Esophagus squamous epithelium (tissue), 5 donors: ENCODE measurements at places on chromosomes 13 and 19. TPM values are rescaled to one million over a fixed set of nuclear protein-coding genes. Genes with fewer than 3 reads are reported as not detected.
A peak's percentile ranks its signal among the peaks of the same experiment; 100 is the strongest.

GRCh38 chr13:44266772-44267171 is 106.9 kb upstream of the SERP2 start:
- peaks cover 9% of the 10 kb centered on the region for H3K4me1 ChIP-seq
- no peak for DNase-seq
- H3K4me3 ChIP-seq = no peak overlapping the region
- no peak overlapping the region for H3K27ac ChIP-seq

DNA sequence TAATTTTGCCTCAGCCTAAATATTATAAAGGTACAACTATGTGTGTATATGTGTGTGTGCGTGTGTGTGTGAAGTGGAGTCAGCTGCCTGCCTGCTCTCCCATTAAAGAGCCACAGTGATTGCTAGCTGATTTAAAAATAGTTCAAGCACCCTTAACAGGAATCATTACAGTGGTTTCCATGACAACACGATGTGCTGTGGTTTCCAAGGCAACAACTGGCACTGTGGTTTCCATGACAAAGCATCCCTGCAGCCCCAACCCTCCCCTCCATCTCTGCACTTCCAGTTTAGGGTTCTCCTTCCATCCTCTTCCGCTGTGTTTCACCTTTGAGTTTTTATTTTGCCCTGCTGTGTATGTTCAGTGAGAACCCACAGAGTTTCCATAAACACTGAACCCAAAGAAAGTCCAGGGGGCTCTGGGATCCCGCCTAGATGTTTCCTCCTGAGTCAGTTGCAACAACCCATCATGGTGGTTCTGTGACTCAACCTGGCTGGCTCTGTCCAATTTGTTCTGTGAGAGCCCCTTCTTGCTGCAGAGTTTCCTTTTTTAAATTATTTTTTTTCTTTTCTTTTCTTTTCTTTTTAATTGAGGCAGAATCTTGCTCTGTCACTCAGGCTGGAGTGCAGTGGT is 7.1 kb upstream of the PNMA8A start:
- H3K36me3 ChIP-seq = no peaks in the 10 kb centered on the region
- H3K27me3 ChIP-seq = no peaks in the 10 kb centered on the region
- no peak overlapping the region for H3K27ac ChIP-seq
- H3K4me3 ChIP-seq = no peak overlapping the region
- no peaks in the 10 kb centered on the region for H3K4me1 ChIP-seq
- no peak for DNase-seq

DNA sequence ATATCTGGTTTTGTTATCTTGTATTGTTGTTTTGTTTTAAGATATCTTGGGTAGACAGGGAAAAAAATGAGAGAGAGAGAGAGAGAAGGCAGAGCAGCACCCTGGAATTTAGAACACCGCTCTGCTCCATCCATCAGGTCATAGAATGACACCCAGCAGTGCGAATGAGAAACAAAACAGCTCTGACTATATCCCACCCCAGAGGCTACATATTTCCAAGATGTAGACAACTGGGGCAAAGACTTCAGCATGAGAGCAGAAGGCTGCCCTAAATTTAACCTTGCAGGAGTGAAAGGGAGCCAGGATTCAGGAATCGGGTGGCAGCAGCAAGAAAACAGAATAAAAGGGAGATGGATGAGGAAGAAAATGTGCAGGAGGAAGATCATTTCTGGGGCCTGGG is 46.5 kb downstream of the TNFSF13B start:
- H3K27ac ChIP-seq = no peak overlapping the region
- H3K4me1 ChIP-seq = no peaks in the 10 kb centered on the region
- H3K36me3 ChIP-seq = no peaks in the 10 kb centered on the region

- no peaks in the 10 kb centered on the region for H3K27me3 ChIP-seq
- no peak overlapping the region for H3K27ac ChIP-seq
- peaks cover 6% of the 10 kb centered on the region for H3K36me3 ChIP-seq
- DNase-seq = no peak
- H3K4me1 ChIP-seq = peaks cover 12% of the 10 kb centered on the region
- no peak overlapping the region for H3K4me3 ChIP-seq
Measured at GRCh38 chr19:57587529-57587928, 3.6 kb downstream of the ZIK1 start.

DNA sequence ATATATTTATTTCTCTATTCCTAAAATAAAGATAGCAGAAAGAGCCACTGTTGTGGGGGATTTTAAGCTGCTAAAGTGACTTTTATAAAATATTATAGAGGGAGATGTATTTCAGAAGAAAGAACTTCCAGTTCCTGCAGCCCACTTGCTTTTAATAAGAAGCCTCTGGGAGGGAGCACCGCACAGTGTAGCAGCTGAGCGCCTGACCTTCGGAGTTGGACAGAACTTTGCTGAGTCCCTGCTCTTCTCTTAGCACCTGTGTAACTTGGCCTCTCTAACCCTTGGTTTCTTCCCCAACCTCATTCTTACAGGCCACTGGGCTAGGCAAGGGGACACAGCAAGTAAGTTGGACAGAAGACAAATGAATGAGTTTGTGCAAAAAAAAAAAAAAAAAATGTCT is 34.8 kb upstream of the TPTE2 start:
- no peak for DNase-seq
- no peak overlapping the region for H3K4me3 ChIP-seq
- H3K36me3 ChIP-seq = no peaks in the 10 kb centered on the region

- H3K36me3 ChIP-seq = peaks cover 6% of the 10 kb centered on the region
- peak overlapping the region; percentile 98 for H3K4me3 ChIP-seq
- no peak for DNase-seq
- H3K27ac ChIP-seq = peak overlapping the region; percentile 96
- no peaks in the 10 kb centered on the region for H3K27me3 ChIP-seq
- H3K4me1 ChIP-seq = peaks cover 55% of the 10 kb centered on the region
Measured at GRCh38 chr19:1884291-1884718, 991 bp downstream of the ABHD17A start.

Gene CACNA1A
- total RNA-seq = not detected
